ENCODE measurements at places on chromosomes 6 and 20.

- no peak for DNase-seq
These were observed 10.4 kb upstream of the SSTR4 start for GRCh38 chr20:23024701-23025100.

DNA sequence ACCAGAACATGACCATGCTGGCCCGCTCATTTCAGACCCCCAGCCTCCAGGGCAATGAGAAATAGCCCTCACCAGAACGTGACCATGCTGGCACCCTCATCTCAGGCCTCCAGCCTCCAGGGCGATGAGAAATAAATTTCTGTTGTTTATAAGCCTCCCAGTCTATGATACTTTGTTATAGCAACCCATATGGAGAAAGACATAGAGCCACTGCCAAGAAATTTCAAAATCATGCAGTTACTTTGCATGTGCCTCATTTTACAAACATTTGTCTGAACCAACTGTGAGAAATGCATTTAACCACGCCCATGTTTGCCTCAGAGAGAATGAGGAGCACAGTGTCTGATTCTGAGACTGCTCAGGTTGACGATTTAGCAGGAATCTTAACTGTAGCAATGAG lies 15.5 kb downstream of the CYP39A1 start:
- DNase-seq: no peak

DNA sequence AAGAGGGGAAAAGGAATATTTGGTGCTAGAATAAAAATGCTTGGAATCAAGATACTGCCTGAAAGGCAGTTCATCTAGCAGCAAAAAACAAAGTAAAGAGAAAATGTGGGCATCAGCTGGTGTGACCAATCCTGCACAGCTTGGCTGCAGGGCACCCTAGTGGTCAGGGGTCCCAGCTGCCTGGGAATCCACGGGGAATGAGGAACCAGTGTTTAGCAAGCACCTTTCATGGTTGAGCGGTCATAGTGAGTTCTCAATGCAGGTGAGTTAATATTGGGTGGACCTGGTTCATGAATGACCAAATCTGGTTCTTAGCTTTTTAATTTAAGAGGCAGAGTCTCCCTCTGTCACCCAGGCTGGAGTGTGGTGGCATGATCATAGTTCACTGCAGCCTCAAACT lies 53.3 kb downstream of the CAP2 start:
- DNase-seq: no peak

- DNase-seq: no peak
These were observed 23.8 kb downstream of the MAS1 start for GRCh38 chr6:159914565-159914923.

Measured in KBM-7 (cell line).